Epithelial cell of esophagus (primary cell): ENCODE measurements at places on chromosomes 7 and 10.

GRCh38 chr10:82288461-82288881 lies 413.5 kb downstream of the NRG3 start:
- DNase-seq = peak; percentile 4

DNA sequence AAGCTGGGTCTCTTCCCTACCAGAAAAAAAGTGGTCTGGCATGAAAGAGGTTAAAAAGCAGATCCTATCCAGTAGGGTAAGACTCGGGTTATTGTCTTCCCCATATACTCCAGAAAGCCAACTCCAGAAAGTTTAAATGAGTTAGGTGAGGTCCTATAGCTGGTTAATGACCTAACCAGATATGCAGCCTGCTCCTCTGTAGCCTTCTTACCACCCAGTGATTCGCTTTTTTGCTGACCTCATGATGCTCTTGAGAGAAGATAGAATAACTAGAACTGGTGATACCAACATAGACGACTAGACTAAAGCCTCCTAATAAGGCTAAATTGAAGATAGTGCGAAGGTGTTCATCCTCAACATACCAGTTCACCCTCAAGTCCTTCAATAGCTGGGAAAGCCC lies 675 bp upstream of the GIMAP1 start:
- no peak for DNase-seq

GRCh38 chr7:151374139-151374538 lies 32.5 kb downstream of the NUB1 start:
- no peak for DNase-seq

DNA sequence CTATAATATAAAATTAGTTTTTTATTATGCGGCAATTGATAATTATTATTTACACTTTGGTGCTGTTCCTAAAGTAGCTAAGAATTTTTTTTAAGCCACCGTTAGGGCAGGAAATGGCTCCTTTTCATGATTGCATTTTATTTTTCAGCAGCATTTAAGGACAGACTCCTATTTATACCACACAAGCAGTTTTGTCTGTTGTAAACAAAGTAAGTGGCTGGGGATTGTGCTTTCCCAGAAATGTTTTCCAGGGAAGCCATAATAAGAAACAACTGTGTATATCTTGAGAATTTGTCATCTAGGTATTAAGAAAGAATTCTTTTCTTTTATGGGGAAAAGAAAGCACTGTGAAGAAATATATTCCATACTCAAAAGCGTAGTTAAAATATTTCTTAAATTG lies 232.0 kb downstream of the VTI1A start:
- no peak for DNase-seq

- DNase-seq = no peak
These were observed 22.9 kb downstream of the CDK6 start for GRCh38 chr7:92813390-92814024.

GRCh38 chr10:113541549-113541927 lies 11.3 kb upstream of the HABP2 start:
- no peak for DNase-seq

DNA sequence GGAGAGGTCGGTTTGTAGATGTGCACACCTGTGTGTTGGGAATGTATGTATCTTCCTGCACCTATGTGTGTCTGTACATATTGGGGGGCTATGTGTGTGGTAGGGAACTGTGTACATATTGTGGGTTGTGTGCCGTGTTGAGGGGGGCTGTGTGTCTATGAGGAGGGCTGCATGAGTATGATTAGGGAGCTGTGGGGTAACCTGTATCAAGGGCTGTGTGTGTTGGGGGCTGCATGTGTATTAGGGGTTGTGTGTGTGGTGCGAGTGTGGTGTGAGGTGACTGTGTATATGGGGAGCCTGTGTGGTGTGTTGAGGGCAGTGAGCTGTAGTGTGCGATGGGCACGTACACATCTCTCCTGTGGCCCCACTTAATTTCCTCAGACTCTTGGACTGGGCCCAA lies 22.2 kb upstream of the PAX2 start:
- no peak for DNase-seq

DNA sequence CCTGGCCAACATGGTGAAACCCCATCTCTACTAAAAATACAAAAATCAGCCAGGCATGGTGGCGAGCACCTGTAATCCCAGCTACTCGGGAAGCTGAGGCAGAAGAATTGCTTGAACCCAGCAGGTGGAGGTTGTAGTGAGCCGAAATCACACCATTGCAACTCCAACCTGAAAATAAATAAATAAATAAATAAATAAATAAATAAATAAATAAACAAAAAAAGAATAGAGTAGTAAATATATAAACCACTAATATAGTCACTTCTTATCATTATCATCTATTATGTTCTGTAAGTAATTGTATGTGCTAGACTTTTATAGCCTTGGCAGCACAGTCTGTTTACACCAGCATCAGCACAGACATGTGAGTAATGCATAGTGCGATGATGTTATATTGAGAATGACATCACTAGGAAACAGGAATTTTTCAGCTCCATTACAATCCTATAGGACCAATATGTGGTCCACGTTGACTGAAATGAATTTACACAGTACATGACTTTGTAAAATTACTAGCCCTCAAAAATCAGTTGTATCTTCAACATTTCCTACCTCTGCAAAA lies 385.4 kb upstream of the ANKRD30A start:
- peak; percentile 18 for DNase-seq

DNA sequence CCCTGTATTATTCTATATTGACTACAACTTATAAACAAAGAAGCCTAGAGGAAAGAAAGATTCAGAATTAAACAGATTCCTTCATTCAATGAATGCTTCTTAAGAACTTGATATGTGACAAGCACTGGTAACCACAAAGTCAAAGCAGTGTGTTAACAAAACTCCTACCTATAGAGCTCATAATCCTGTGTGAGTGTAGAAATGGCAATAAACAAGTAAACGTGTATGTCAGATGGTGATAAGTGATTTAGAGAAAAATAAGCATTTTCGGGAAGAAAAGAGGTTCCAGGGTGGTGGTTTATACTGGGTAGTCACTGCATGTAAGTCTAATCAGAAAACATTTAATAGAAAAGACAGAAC lies 141.3 kb downstream of the JMJD1C start:
- DNase-seq = no peak

GRCh38 chr7:11613292-11613930 lies 218.6 kb downstream of the THSD7A start:
- DNase-seq = no peak

DNA sequence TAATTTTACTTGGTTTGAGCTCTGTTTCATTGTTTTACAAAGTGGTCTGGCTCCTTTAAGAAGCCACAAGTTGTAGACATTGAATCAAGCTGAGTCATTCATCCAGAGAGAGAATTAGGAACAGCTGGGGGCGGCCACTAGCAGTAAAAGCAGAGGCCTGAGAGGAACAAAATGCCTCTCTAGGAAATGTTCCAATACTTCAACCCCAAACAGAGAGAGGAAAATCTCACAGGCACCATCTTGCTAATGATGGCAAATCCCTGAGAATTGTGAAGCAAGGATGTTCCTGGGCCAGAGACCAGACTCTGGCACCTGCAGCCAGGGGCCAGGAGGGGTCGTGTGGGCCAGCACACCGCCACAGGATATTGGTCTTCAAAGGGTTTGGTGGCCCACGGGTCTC lies 26.5 kb upstream of the TRIL start:
- peak; percentile 67 for DNase-seq

GRCh38 chr10:114618722-114619121 lies 39.4 kb downstream of the ABLIM1 start:
- DNase-seq = no peak

DNA sequence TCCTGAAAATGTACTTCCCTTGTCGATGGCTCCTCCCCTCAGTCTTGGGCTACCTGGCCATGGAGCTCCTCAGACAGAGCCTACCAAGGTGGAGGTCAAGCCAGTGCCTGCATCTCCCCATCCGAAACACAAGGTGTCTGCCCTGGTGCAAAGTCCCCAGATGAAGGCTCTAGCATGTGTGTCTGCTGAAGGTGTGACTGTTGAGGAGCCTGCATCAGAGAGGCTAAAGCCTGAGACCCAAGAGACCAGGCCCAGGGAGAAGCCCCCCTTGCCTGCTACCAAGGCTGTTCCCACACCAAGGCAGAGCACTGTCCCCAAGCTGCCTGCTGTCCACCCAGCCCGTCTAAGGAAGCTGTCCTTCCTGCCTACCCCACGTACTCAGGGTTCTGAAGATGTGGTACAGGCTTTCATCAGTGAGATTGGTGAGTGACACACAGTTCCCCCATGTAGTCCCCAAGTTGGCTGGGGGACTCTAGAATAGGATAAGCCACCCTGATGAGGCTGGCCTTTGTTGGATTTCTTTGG lies 8.8 kb downstream of the PPRC1 start:
- DNase-seq = no peak

DNA sequence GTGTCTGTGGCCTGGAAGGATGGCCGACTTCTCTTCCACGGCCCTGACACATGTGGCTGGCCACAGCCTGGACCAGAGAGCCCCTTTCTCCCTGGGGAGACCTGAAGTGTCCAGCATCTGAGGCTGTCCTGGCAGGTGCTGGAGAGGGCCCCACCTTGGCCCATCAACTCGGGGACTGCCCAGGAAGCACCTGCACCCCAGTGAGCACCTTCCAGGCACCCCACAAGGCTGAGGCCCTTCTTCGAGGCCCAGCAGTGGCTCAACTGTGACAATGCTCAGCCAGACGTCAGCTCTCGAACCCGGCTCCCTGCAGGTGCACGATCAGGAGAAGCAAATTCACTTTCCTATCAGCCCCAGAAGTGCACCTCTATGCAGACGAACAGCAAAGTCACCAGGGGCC lies 24.3 kb downstream of the RGS10 start:
- no peak for DNase-seq
